ENCODE measurements at places on chromosomes 3 and 15. TPM values are rescaled to one million over a fixed set of nuclear protein-coding genes. Genes with fewer than 3 reads are reported as not detected.

The GPR87 gene
- not detected for total RNA-seq

The SEC11A gene
- 277 TPM for total RNA-seq

The BCHE gene
- 13.4 TPM for total RNA-seq

The KLF15 gene
- total RNA-seq: 1.5 TPM

The IGDCC3 gene
- total RNA-seq: under 0.01 TPM

The MINAR1 gene
- total RNA-seq: 0.66 TPM

The PIGZ gene
- total RNA-seq: 3.9 TPM

The CACNA2D2 gene
- under 0.01 TPM for total RNA-seq

The NAALADL2 gene
- total RNA-seq: 13.7 TPM

The TRPM1 gene
- not detected for total RNA-seq

The MYNN gene
- 28.3 TPM for total RNA-seq

The SPTSSB gene
- total RNA-seq: 20.3 TPM

The ADAMTSL3 gene
- total RNA-seq: 0.22 TPM

The AGBL1 gene
- not detected for total RNA-seq

The PP2D1 gene
- not detected for total RNA-seq

The ADGRG7 gene
- total RNA-seq: 1.1 TPM

The TYRO3 gene
- total RNA-seq: 14.4 TPM

The ZNF717 gene
- total RNA-seq: 15.4 TPM

The DPPA2 gene
- not detected for total RNA-seq

The SMCO1 gene
- not detected for total RNA-seq

The ZPLD1 gene
- 0.62 TPM for total RNA-seq

The SEMA3F gene
- total RNA-seq: 0.55 TPM

The MLH1 gene
- total RNA-seq: 67.7 TPM

The IL17RC gene
- total RNA-seq: 43.3 TPM

The ZMYND10 gene
- 1.2 TPM for total RNA-seq

The SMAD3 gene
- total RNA-seq: 28.1 TPM

The XIRP1 gene
- not detected for total RNA-seq

All from uterine smooth muscle cell (primary cell).